ENCODE measurements at places on chromosomes 6 and 20. TPM values are rescaled to one million over a fixed set of nuclear protein-coding genes. Genes with fewer than 3 reads are reported as not detected.
A peak's percentile ranks its signal among the peaks of the same experiment; 100 is the strongest.

GRCh38 chr6:90413867-90414266 lies 117.2 kb upstream of the BACH2 start:
- DNase-seq = no peak

DNA sequence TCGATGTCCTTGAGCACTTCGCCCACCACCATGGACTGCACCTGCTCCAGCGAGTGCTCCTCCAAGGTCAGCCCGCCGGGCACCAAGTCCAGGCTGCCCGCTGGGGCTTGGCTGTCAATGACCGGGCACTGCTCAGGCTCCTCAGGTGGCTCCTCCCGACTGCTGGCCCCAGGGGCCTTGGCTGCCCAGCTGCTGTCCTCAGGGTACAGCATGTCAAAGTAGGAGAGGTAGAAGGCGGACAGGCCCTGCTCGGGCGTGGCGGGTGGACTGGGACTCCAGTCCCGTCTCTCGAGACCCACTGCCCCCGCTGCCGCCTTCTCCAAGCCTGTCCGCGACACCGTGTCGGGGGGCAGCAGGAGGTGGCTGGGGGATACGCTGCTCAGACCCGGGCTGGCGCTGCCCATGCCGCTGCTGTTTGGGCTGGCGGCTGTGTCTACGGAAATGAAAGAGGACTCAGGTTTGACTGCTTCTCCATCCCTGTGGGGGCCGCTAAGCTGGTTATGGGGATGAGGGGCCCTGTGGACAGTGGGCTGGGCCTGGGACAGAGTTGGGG lies 12.0 kb downstream of the SPDEF start:
- DNase-seq = no peak

- no peak for DNase-seq
These were observed 552.8 kb upstream of the CITED2 start for GRCh38 chr6:139927236-139927635.

Gene STX11
- 54.1 TPM for total RNA-seq

- DNase-seq = no peak
These were observed 62.7 kb downstream of the SLX4IP start for GRCh38 chr20:10497791-10498190.

Gene OR2B6
- total RNA-seq = not detected

- no peak for DNase-seq
These were observed 912 bp downstream of the EYA4 start for GRCh38 chr6:133241901-133242636.

DNA sequence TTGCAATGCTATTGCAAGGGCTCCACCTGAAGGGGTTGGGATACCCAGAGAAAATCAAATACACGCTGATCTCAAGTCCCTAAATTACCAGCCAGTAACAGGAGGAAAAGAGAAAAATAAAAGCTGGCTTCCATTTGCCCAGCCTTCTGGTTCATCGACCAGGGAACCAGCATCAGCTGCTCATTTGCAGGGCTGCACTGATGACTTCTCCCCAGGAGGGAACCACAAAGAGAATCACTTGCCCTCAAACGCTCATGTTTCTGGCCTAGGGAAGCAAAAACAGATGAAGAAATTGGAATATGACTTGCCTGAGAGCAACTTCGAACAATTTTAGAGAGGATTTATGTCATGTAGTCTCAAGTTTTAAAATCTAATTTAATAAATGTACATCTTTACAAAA lies 119.7 kb downstream of the SH3BGRL2 start:
- no peak for DNase-seq

DNA sequence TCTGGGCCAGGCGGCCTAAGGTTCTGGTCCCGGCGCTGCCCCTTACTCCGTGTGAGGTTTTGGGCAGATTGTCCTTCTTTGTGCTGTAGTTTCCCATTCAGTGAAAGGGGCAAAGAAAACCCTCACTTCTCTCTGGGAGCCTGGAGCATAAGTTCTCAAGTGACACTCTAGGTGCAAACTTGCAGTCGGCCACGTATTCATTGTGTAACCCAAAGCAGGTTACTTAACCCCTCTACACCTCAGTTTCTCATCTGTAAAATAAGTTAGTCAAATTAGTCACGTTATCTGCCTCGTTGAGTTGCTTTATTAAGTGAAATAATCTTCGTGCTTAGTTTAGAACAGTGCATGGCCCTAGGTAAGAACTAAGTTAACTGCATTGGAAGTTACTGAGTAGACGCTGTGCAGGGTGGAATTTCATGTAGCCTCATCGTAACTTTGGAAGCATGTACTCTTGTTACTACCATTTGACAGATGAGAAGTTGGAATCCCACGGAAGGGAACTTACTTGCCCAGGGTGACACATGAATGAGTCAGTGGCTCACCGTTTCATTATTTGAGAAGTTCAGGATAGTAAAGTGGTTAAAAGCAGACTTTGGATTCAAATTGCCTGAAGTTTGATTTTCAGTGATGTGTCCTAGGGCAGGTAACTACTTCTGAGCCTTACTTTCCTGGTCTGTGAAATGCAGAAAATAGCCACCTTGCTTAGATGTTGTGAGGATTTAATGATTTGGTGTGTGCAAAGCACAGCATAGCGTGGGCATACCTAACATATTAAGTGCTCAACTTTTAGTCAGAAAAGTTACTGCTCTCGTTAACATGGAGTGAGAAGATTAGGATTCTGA lies 556 bp upstream of the MROH8 start:
- no peak for DNase-seq

Gene PNPLA1
- 0.27 TPM for total RNA-seq

- DNase-seq = no peak
These were observed 361.8 kb downstream of the QKI start for GRCh38 chr6:163776196-163776905.

DNA sequence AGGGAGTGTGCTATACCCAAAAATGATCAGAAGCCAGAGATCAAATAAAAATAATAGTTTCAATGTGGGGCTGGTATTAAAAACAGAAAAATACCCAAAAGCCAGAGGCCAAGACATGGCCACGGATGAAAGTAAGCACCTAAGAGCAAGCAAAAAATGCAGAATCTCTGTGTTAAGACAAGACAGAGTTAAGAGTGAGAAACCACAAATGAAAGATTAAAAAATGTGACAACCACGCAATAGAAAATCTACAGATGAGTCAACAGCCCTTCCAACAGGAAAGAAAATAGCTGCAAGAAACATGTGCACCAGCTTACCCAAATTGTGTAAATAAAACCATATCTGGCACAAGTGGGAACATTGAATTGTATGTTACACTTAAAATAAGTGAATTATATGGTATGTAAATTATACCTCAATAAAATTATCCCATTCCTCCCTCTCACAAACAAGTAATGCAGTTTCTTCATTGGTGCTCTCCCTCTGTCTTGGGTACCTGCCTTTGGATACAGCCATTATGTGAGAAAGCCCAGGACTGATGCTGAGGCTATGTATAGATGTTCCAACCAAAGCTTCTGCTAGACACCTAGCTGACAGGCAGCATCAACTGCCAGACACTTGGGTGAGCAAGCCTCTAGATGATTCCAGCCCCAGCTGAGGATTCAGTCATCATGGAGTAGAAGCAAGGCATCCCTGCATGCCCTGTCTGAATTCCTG lies 55.3 kb upstream of the UFL1 start:
- DNase-seq = no peak

- DNase-seq = no peak
These were observed 49.7 kb upstream of the TGM3 start for GRCh38 chr20:2246069-2246491.

GRCh38 chr6:41093729-41094128 lies 21.0 kb downstream of the NFYA start:
- no peak for DNase-seq

- no peak for DNase-seq
These were observed 8.7 kb downstream of the OSBPL2 start for GRCh38 chr20:62246872-62247652.

GRCh38 chr20:53844259-53844658 lies 226.1 kb downstream of the BCAS1 start:
- no peak for DNase-seq

DNA sequence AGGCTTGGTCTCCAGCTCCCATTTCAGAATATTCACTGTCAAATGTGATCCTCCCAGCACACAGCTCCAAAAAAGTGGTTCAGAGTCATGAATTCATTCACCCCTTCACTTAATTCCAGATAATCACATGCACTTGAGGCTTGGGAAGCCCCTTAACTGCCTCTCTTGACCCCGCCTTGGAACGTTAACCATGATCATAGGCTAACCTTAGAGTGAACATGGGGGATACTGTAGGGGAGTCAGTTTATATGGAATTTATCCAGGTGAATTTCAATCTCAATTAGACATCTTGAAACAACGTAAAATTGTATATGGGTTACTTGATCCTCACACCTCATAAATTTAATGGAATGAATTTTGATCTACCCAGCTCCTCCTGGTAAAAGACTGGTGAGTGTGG lies 346.8 kb upstream of the ARID1B start:
- DNase-seq = no peak

Gene LSM14B
- total RNA-seq = 36.8 TPM

- DNase-seq = peak; percentile 63
These were observed 7.4 kb upstream of the SSTR4 start for GRCh38 chr20:23027721-23028120.

Gene LY6G5B
- 11.0 TPM for total RNA-seq

- no peak for DNase-seq
These were observed 124.7 kb upstream of the ZNF217 start for GRCh38 chr20:53718142-53719021.

DNA sequence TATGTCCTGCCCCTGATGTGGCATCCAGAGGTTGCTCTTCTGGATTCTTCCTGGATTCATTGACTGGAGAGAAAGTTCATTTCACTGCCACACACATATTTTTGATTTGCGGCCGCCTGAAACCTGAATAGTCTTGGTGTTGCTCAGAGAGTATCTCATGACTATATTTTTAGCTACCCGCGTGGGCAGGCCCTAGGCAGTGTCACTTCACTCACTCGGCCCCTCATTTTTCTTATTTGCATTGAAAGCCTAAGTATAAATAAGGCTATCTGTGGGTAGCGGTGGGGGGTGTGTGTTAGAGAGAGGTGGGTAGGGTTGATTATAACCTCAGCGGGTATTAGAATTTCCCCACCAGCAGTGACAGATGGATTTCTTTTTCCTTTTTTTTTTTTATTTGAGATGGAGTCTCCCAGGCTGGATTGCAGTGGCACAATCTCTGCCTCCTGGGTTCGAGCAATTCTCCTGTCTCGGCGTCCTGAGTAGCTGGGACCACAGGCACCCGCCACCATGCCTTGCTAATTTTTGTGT lies 113.5 kb downstream of the JARID2 start:
- no peak for DNase-seq

DNA sequence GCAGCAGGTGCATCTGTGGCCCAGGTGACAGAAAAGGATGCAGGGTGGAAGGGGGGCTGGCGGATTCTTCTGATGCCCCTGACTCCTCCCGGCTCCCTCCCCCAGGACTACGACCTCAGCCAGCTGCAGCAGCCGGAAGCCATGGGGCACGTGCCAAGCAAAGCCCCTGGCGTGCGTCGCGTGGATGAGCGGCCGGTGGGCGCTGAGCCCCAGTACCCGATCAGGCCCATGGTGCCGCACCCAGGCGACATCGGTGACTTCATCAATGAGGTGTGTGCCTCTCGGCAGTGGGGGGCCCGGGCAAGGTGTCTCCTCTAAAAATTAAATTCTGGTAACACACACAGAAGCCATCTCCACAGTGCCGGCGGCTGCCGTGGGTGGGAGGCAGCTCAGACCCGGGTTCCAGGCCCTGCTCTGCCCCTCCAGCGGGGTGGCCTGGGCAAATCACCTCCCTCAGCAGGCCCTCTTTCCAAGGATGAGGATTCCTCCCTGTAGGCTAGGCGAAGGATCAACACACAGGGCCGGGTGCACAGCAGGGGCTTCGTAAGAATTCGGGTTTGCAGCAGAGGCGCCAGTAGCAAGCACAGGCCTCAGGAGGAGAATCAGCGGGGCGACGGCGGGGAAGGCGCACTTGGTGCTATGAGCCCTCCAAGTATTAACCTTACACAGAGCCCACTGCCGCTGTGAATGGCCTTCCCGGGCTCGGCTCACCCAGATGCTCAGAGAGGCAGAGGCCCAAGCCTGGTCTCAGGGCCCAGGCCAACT lies 131.5 kb downstream of the TAF4 start:
- DNase-seq = peak; percentile 39

Gene MYLK2
- not detected for total RNA-seq

DNA sequence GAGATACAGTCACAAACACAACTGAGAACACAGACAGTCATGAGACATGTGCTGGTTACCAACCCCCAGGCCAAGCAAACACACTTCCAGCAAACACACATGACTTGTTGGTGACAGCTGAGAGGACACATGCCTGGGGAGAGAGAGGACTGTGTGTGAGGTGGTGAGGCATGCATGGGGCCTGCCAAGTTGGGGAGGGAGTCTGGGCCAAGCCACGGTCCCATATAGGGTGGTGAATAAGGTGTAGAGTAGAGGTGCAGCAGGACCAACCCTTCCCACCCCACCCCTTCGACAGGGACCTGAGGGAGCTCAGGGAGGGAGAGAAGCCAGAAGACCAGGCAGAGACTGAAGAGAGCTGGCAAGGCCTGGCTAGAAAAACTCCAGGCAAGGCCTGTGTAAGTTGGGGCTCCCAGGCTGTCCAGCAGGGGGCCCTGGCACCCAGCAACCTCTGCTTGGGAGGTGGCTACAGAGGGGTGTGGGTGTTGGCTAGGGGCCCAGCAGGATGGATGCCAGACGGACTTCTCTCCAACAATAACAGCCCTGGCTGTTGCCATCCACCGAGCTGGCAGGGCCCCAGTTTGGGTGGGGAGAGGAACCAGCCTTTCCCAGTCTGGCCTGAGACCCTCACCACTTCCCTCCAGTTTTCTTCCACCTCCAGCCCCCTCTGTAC lies 2.0 kb upstream of the SLC29A1 start:
- peak; percentile 92 for DNase-seq

DNA sequence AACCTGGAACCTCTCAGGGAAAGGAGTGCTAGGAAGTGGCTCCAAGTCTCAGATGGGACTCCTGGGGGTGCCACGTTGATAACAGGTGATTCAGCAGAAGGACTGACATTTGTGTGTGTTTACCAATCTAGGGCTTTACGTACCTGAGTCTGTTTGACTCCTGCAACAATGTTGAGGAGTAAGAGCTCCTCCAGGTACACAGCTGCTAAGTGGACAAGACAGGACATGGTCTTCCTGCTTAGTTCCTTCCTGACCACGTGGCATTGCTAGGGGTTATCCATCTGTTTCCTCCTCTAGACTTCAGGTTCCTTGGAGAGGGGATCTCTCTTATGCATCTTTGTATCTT lies 164.5 kb upstream of the SLC24A3 start:
- no peak for DNase-seq

Gene PRR18
- 0.59 TPM for total RNA-seq

GRCh38 chr20:60123096-60123495 lies 164.9 kb downstream of the CDH26 start:
- DNase-seq = no peak

Gene PRL
- not detected for total RNA-seq

DNA sequence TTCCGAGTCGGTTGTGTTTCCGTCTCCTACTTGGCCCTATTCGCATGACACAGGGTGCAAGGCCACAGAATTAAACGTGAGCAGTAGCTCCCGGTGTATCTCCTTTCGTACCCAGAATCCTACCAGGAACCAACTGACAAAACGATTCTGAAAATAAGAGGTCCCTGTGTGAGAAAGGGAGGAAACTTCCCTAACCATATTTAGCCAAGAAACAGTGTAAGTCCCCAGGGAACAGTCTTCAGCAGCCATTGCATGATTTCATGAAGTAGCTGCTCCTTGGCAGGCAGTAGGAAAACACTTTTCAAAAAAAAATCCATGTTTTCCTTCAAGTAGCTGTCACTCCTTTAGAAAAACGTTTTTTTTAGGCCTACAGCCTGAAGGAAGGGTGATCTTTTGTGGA lies 46.9 kb downstream of the PDE10A start:
- no peak for DNase-seq

Gene CGA
- not detected for total RNA-seq

- no peak for DNase-seq
These were observed 42.8 kb upstream of the UBR2 start for GRCh38 chr6:42520786-42521607.
